ENCODE measurements at places on chromosomes 13 and 19.
A peak's percentile ranks its signal among the peaks of the same experiment; 100 is the strongest.

DNA sequence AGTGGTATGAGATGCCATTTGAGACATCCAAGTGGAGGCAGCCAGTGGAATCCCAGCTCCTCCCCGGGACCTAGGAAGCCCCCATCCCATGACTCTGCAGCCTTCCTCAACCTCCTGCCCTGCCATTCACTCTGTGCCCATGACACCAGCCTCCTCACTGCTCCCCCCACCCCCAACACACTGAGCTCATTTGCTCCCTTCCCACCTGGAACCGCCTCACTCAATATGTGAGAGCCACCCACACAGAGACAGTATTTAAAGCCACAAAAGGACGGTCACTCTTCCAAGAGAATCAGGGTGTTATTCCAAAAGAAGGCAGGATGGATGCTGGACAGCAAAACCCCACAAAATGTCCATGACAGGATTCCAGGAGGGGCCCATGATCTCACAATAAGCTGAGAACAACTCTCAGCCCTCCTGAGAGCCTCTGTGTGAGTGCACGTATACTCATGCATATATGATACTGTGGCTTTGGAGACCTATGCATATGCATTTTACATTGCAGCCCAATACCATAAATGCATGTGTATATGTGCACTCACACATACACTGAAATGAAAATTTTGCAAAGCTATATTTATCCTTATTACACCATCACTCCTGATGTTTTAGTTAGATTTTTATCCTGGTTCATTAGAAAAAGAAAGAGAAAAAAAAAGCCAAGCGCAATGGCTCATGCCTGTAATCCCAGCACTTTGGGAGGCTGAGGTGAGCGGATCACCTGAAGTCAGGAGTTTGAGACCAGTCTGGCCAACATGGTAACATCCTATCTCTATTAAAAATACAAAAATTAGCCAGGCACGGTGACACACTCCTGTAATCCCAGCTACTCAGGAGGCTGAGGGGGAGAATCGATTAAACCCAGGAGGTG is 10.8 kb upstream of the RANBP3 start:
- DNase-seq = no peak

DNA sequence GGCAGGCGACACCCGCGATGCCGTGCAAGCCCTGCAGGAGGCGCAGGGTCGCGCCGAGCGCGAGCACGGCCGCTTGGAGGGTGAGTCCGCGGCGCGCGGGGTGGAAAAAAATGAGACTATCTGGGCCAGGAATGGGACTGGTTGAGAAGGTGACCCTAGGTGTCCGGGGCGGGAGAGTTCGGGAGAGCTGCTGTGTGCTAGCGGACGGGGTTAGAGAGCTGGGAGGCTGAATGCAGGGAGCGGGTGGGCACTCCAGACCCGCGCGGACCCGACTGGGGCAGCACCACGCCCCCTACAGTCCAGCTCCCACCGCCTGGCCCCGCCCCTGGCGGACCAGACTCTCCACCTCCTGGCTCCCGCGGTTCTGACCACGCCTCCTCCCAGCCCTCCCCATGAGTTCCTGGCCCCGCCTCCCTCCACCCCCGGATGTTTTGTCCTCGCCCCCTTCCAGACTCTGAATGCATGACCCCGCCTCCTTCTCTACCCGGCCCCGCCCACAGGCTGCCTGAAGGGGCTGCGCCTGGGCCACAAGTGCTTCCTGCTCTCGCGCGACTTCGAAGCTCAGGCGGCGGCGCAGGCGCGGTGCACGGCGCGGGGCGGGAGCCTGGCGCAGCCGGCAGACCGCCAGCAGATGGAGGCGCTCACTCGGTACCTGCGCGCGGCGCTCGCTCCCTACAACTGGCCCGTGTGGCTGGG is 1.5 kb downstream of the CLEC11A start:
- DNase-seq = peak; percentile 91

- DNase-seq = no peak
Observed at GRCh38 chr19:52603558-52604207, 33.6 kb downstream of the ZNF701 start.

GRCh38 chr13:109480011-109480955 is 306.1 kb downstream of the IRS2 start:
- no peak for DNase-seq

- DNase-seq = peak; percentile 28
Observed at GRCh38 chr19:54248016-54248601, 5.5 kb upstream of the LILRA6 start.

- DNase-seq = no peak
Observed at GRCh38 chr19:17109300-17109699, 33.7 kb downstream of the MYO9B start.

All from CD4-positive, alpha-beta T cell treated with Interleukin-15 for 4 hours (primary cell).